DMS 273 treated with DMSO at 0.1 percent for 48 hours (cell line): ENCODE measurements at places on chromosomes 1 and 21.

- DNase-seq: no peak
These were observed 598.1 kb upstream of the ADGRL4 start for GRCh38 chr1:79604490-79605198.

DNA sequence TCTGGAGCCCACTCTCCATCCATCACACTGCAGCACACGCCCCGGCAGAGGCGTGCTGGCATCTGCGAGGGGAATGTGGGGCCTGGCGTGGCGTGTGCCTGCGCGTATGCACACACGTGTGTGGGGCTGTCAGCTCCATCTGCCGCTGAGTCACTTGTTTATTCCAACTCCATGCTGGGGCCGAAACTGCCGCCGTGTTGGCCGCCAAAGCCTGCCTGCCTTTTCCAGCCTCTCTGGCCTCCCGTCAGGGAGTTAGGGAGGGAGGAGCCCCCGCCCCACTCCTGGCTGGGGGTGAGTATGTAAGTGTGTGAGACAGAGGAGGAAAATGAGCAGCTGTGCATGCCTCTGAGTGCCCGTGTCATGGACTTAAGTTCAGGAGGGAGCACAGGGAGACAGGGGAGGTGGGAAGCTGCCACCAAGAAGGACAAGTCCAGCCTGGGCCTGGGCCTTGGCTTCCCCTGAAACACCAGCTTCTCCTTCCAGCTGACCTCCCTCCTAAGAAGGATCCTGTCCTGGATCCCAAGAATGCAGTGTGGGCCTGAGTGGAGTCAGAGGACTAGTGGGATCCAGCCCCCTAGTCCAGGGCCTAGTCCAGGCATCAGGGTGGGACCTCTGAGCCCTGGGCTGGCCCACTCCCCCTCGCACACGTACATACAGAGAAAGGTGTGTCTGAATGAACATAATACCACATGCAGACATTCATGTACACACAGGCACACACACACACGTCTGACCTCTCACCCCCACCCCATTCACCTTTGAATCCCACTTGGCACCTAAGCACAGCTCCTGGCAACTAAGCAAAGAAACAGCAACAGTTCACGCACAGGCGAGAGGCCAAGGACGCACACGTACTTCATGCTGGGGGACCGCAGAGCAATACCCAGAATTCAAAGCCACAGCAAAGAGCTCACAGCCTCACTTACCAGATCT, 24.7 kb downstream of the MEF2D start:
- peak; percentile 30 for DNase-seq

- no peak for DNase-seq
These were observed 428.7 kb upstream of the LRRC7 start for GRCh38 chr1:69139007-69139406.

- DNase-seq: no peak
These were observed 47.6 kb downstream of the KCNJ6 start for GRCh38 chr21:37868446-37869295.

- no peak for DNase-seq
These were observed 17.8 kb upstream of the POU3F1 start for GRCh38 chr1:38064197-38064903.

DNA sequence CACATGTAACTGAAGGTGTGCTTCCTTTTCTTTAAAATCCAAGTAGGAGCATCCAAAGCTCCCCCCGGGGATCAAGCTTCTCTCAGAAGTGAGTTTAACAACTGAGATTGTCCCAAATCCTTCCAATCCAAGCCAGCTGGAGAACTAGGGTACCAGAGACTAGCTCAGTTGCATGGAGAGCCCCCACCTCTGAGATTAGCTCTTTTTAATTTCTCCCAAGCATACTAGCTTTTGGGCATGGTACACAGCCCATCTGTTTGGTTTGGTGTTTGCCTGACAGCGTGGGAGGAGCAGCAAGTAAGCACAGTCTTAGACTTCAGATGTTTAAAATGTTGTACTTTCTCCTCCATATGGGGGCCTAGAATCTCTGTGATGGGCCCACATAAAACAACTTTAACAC, 142.8 kb downstream of the ASTN1 start:
- no peak for DNase-seq

DNA sequence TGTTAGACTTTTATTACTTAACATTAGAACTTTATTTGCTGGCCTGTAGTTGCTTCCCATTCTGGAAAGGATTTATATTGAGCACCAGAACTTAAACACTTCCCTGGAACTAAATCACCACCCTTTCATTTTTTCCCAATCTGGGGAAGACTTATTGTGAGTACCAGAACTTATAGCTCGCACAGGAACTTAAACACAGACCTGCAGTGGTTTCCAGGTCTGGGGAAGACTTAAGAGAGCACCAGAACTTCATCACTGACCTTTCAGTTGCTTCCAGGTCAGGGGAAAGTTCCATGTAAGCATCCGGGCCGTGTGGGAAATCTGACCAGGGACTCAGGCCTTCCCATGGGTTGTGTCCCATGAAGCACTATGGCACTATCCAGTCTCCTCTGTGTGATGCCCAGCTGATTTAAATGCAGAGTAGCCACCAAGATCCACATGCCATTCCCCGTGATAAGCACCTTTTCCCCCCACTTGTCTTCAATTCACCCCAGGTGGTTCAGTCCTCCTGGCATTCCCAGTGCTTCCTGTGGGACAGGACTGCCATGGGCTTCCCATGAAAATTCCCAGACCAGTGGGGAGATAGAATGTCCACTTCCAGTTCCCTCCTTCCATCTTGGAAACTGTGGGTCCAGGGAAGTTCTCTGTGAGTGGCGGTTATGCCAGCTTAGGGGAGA, 48.9 kb downstream of the C4BPA start:
- no peak for DNase-seq

- DNase-seq: no peak
These were observed 20.2 kb upstream of the KCNAB2 start for GRCh38 chr1:6025269-6026094.

DNA sequence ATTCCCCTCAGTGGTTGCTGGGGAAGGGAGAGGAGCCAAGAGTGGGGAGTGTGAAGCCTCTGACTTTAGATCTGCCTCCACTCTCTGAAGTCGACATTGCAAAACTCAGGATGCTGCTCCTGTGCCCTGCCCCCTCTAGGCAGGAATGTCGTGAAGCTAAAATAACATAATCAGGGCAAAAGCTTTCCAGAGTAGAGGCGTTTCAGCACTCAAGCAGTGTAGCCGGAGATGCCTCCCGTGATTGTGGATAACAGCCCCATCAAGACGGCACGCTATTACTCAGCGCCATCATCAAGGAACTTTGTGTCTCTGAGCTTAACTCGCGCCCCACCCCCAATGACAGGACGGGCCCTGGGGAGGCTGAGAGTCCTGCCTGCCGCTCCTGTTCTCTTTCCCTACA, 60.0 kb downstream of the FBXO2 start:
- DNase-seq: no peak

- no peak for DNase-seq
These were observed 11.4 kb downstream of the UBASH3A start for GRCh38 chr21:42414928-42415769.

DNA sequence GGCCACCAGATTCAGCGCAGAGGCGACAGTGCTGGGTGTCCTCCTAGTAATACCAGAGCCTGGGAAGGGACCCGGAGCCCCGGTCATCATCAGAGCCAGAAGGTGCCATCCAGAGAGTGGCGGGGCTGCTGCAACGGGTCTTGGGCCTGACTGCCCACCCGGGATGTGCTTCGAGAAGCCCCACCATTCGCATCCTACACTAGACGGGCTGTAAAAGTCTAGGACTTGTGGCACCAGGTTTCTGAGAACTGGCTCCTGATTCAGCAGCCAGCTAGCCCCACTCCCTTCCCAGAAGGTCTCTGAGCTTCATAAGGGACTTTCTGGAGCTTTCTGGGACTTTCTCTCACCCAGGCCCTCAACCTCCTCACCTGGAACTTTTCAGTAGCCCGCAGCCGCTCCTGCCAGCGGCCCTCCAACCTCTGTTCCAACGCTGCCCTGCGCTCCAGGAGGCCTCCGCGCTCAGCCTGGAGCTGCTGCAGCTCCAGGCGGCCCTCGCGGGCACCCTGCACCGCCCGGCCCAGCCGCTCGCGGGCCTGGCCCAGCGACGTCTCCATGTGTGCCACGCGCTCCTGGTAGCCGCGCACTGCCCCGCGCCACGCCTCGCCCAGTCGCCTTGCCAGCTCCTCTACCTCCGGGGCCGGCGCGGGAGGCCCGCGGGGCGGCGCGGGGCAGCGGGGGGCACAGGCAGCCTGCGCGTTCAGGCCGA, 940 bp downstream of the NES start:
- DNase-seq: no peak

DNA sequence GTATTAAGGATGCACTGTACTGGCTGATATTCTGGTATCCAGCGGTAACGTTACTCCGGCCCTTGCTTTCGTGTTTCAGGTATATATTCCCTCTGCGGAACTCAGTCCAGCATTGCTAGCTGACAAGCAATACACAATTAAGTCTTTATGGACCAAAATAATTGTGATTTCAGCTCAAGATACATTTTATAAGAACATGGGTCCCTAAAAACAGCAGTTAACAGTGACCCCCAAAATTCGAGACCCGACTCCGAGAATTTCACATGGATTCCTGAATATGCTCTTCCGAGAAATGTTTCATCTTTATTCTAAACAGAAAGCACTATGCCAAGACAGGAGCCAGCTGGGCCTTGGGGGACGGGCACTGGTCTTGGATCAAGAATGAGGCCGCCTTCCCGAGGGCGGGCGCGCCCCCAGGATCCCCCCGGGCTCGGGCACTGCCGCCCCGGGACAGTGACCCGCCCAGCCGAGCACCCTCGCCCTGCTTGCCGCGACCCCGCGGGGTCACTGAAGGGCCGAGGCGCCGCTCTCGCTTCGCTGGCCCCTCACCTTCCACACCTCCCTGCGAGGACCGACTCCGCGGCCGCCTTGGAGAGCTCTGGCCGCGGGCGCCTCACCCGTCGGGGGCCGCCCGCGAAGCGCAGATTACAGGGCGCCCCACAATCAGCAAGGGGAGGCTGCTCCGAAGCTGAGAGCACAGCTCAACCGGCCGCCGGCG, 610 bp downstream of the SCYL3 start:
- DNase-seq: no peak

DNA sequence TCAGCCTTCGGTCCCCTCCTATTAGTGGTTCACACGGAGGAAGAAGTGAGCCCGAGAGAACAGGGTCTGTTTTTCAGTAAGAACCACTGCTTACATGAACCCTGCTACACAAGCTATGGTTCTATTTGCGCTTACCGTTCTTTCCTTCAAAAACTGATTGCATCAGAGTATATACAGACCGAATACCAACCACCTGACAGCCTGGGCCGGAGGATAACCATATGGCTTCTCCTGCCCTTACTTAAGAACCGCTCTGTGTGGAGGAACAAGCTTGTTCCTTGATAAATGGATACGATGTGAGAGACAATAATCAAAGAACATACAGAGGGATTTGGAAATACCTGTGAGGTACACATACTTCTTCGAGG, 1.1 kb upstream of the KCNT2 start:
- DNase-seq: no peak

DNA sequence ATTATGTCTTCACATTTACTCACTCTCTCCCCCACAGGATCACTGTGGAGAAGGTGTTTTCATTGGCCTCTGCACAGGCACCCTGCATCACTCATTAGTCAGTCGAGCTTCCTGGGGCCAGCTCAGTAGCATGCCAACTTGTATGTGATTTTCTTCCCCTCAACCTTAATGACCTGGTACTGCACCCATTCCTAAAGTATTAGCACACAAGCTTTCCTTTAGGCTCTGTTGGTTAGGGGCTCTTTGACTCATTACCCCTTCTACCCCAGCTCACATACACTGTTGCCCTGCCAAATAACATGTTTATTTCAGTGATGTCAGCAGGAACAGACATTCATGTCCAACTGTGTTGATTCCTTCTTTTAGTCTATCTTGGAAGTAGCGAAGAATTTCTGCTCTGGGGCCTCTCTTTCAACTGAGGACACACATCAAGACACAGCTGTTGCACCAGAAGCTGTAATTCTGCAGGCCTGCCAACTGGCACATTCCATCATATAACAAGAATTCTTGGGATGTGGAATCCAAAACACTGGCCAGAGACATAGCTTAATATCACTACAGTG, 603.5 kb upstream of the ADAMTS5 start:
- DNase-seq: no peak

- no peak for DNase-seq
These were observed 106.3 kb downstream of the HIVEP3 start for GRCh38 chr1:41812453-41812852.

DNA sequence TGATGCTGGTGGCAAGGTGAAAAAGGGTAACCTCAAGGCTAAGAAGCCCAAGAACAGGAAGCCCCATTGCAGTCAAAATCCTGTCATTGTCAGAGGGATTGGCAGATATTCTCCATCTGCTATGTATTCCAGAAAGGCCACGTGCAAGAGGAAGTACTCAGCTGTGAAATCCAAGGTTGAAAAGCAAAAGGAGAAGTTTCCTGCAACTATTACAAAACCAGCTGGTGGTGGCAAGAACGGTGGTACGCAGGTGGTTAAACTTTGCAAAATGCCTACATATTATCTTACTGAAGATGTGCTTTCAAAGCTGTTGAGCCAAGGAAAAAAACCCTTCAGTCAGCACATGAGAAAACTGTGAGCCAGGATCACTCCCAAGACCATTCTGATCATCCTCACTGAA, 13.7 kb upstream of the VPS45 start:
- DNase-seq: no peak

- no peak for DNase-seq
These were observed 8.9 kb upstream of the C4BPB start for GRCh38 chr1:207079706-207080241.

GRCh38 chr1:155859881-155860871, 809 bp downstream of the SYT11 start:
- DNase-seq: peak; percentile 62

GRCh38 chr21:27277110-27277509, 310.2 kb upstream of the ADAMTS5 start:
- no peak for DNase-seq

- DNase-seq: peak; percentile 78
These were observed 31.4 kb upstream of the WASF2 start for GRCh38 chr1:27521336-27521831.

GRCh38 chr1:229088711-229089110, 182.2 kb upstream of the RAB4A start:
- no peak for DNase-seq

GRCh38 chr1:246772686-246773085, 48.5 kb downstream of the SCCPDH start:
- DNase-seq: no peak

DNA sequence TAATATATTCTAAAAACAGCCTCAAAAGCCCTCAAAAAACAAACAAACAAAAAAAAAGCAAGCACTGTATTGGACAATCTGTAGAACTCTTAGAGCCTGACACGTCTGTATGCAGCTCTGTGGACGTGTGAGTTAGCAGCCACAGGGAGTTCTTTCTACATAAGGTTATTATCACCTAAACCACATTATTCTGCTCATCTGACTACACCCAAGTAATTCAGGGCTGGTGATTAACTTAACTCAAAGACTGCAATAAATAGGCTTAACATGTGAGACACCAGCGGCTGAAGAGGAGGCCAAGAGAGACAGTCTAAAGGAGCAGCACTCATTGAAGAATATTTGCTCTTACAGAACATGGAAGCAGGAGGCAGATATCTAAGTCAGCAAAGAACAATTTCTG, 316.0 kb downstream of the VAV3 start:
- DNase-seq: no peak

- DNase-seq: no peak
These were observed 388.7 kb downstream of the ST6GALNAC3 start for GRCh38 chr1:76463278-76463677.

GRCh38 chr1:228036701-228037231, 30.0 kb downstream of the WNT3A start:
- no peak for DNase-seq

GRCh38 chr1:233386336-233386735, 58.8 kb downstream of the MAP3K21 start:
- DNase-seq: no peak

- no peak for DNase-seq
These were observed 2.0 kb downstream of the SV2A start for GRCh38 chr1:149915429-149916192.
